Stimulated activated CD4-positive, alpha-beta T cell treated with anti-CD3 and anti-CD28 coated beads, Interleukin-15, amount 100 ng/mL, for 1 hour (primary cell): ENCODE measurements at places on chromosomes 4 and X.

- DNase-seq = no peak
Measured at GRCh38 chr4:123530357-123530756, 133.8 kb downstream of the SPRY1 start.

DNA sequence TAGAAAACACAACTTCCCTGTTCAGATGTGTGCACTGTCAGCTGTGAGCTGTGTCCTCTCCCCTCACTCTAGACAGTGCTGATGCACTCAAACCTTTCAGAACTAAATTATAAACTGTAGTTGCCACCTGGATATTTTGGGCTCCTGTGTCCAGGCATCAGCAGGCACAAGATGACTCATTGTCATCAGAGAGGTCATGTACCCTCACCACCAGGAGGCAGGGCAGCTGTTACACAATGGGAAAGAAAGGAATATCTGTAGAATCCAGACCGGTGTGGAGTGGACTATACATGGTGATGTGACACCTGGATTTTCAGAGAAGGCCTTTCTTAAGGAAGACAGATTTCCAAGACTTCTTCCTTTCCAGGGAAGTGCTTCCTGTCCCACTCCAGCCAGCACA is 854.4 kb upstream of the AGA start:
- no peak for DNase-seq

GRCh38 chr4:174314770-174315169 is 31.1 kb downstream of the CEP44 start:
- DNase-seq = no peak

DNA sequence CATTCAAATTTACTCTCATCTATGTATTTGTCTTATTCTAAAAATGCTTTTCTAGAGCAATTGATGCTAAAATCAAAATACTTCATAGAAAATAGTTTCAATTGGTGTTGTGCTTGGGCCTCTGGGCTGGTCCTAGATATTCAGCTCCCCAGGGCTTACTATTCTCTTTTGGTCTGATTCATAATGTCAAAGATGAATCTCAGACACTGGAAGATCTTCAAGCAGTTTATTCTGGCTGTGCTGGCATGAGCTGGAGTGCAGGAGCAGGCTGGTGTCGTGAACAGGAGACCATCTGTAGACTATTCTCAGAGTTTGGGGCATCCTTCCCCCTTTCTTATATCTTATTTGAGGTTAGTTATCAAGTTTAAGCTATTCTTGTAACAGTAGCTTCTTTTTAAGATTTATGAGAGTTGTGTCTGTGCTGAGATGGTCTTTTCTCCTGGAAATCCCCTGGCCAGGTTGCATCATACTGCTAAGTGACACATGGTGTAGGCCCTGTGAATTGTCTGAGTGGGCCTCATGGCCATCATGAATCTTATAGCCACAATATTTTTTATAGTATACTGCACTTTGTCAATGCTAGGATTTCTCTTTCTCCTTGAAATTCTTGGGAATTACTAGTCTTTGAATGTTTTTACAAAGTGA is 1624.0 kb upstream of the IGFBP7 start:
- no peak for DNase-seq

GRCh38 chrX:51891821-51892551 is 1.4 kb upstream of the MAGED1 start:
- DNase-seq = no peak

- no peak for DNase-seq
Measured at GRCh38 chr4:39308611-39309010, 57.6 kb downstream of the RFC1 start.

GRCh38 chrX:139766545-139766983 is 58.6 kb upstream of the MCF2 start:
- no peak for DNase-seq

DNA sequence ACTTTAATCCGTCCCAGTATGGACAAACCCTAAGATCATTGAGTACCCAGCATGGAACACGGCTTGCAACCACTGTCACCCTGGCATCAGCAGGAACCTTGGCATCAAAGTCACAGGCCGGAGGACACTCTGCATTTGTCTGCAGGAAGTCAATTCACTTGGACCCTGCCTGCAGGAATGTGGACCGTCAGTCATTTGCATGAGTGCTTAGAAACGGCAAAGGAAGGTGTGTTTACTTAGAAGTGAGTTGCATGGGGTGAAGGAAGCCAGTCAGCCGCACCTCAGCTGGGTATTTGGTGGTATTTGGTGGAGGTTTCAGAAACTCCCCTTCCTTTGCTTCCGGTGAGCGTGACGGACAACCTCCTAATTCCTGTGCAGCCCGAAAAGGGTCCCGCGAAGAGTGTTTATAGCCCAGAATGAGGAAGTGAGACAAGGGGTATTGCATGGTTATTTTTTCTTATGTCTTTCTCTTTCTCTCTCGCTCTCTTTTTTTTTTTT is 15.5 kb downstream of the P2RY8 start:
- DNase-seq = no peak

- no peak for DNase-seq
Measured at GRCh38 chr4:17288151-17288550, 223.7 kb downstream of the QDPR start.

DNA sequence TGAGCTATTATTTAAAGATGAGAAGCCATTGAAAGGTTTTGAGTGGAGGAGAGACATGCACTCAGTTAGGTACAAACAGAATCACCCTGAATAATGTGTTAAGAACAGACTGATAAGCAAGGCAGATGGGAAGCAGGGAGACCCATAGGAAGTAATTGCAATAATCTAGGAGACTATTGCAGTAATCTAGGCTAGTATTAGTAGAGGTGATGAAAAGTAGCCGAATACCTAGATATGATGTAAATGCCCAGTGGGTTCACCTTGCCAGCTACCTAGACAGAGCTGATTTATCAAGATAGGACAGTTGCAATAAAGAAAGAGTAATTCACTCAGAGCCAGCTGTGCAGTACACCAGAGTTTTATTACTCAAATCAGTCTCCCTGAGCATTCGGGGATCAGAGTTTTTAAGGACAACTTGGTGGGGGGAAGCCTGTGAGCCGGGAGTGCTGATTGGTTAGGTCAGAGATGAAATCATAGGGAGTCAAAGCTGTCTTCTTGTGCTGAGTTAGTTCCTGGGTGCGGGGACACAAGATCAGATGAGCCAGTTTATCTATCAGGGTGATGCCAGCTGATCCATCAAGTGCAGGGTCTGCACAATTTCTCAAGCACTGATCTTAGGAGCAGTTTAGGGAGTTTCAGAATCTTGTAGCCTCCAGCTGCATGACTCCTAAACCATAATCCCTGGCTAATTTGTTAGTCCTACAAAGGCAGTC is 427.5 kb downstream of the RPA4 start:
- no peak for DNase-seq

DNA sequence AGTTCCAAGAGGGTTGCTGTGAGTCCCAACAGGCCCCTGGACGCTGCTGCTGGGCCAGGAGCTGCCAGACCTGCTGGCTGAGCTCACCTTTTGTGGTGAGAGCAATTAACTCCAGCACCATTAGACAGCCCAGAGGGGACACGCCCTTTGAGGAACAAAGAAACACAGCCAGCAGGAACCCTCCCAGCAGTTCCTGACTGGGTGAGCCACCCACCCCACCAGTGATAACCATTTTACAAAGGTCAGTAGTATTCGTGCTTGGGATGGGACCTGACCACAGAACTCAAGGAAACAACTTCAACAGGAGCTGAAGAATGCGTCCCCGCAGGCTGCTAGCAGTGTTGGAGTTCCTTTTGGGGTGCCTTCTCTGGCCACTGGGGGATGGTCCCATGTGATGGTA is 38.8 kb upstream of the AFAP1 start:
- DNase-seq = no peak

- no peak for DNase-seq
Measured at GRCh38 chr4:83996254-83996653, 460.3 kb downstream of the GPAT3 start.
